CMK (cell line): ENCODE measurements at places on chromosomes 1 and 21.

- no peak for DNase-seq
Measured at GRCh38 chr1:25805863-25806225, 5.9 kb downstream of the SELENON start.

GRCh38 chr21:15423676-15424445 lies 305.9 kb upstream of the USP25 start:
- no peak for DNase-seq

GRCh38 chr1:83581747-83582146 lies 417.2 kb downstream of the TTLL7 start:
- no peak for DNase-seq

GRCh38 chr1:206608108-206608698 lies 4.1 kb downstream of the EIF2D start:
- DNase-seq = no peak

- no peak for DNase-seq
Measured at GRCh38 chr1:93904228-93904627, 5.0 kb downstream of the GCLM start.

- DNase-seq = no peak
Measured at GRCh38 chr1:230814949-230815692, 53.2 kb downstream of the C1orf198 start.
